ENCODE measurements at places on chromosomes 3 and 15. TPM values are rescaled to one million over a fixed set of nuclear protein-coding genes. Genes with fewer than 3 reads are reported as not detected.

DNA sequence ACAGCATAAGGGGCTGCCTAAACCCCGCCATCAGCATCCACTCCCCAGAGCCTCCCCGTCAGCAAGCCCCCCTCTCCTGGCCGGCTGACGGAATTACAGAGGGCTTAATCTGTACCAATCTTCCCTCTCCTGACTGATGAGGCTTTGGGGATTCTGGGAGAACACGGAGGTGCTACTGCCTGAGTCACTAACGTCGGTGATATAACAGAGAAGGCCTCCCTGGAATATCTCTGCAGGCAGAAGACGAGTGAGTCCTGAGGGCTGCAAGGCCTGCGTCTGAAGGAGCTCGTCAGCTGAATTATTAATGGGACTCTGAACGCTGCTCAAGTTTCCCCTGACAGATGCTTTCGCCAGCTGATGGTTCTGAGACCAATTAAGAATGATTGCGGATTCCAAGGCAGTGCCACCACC, 147.7 kb downstream of the XXYLT1 start:
- no peak overlapping the region for H3K4me3 ChIP-seq
- DNase-seq = no peak

- no peak overlapping the region for H3K27ac ChIP-seq
- H3K4me3 ChIP-seq = no peak overlapping the region
- H3K4me1 ChIP-seq = peaks cover 12% of the 10 kb centered on the region
- peaks cover 28% of the 10 kb centered on the region for H3K36me3 ChIP-seq
Measured at GRCh38 chr3:53243165-53243564, 12.7 kb downstream of the TKT start.

GRCh38 chr3:107951126-107951525, 139.7 kb downstream of the CD47 start:
- no peaks in the 10 kb centered on the region for H3K27me3 ChIP-seq
- no peaks in the 10 kb centered on the region for H3K36me3 ChIP-seq
- peaks cover 23% of the 10 kb centered on the region for H3K4me1 ChIP-seq
- no peak overlapping the region for H3K27ac ChIP-seq

GRCh38 chr15:35444557-35445204, 101.3 kb downstream of the DPH6 start:
- no peaks in the 10 kb centered on the region for H3K4me1 ChIP-seq
- peaks cover 6% of the 10 kb centered on the region for H3K36me3 ChIP-seq
- H3K4me3 ChIP-seq = no peak overlapping the region
- no peak overlapping the region for H3K27ac ChIP-seq
- no peaks in the 10 kb centered on the region for H3K27me3 ChIP-seq

The SEMA3G gene
- total RNA-seq = not detected

DNA sequence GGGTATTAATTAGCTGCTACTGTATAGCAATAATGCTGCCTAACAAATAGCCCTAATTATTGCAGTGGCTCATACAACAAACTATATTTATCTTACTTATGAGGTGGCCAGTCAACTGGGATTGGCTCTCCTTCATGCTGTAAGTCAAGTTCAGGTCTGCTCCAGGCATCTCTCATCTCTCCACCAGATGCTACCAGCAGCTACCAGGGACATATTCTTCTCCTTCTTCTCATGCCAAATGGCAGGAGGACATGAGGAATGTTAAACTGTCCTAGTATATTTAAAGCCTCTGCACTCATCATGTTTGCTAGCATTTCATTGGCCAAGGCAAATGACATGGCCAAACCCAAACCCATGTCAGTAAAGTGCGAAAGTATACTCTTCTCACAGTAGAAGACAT, 17.3 kb downstream of the SV2B start:
- DNase-seq = no peak
- no peak overlapping the region for H3K4me3 ChIP-seq
- H3K27ac ChIP-seq = no peak overlapping the region
- H3K27me3 ChIP-seq = peaks cover 16% of the 10 kb centered on the region
- H3K36me3 ChIP-seq = no peaks in the 10 kb centered on the region

The FETUB gene
- total RNA-seq = not detected

DNA sequence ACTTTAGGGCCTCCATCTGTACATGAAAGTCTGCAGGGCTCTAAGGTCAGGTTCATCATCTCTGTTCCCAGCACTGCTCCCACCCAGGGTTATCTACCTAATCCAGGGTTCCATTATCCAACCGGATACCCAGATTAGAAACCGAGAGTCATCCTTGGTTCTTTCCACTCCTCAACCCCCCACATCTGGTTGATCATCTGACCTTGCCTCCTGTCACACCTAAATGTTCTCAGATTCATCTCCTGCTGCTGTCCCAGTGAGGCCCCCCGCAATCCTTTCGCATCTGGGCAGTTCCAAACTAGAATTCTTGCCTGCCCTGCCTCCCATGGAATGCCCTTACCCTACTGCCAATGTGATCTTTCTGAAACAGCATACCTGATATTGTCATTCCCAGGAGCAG, 136.5 kb downstream of the PDE8A start:
- no peaks in the 10 kb centered on the region for H3K27me3 ChIP-seq
- H3K36me3 ChIP-seq = peaks cover 44% of the 10 kb centered on the region
- DNase-seq = no peak
- H3K4me3 ChIP-seq = no peak overlapping the region
- H3K27ac ChIP-seq = peak overlapping the region; percentile 7

The LRRC31 gene
- total RNA-seq = not detected

The TAGLN3 gene
- total RNA-seq = 3.2 TPM

The ALDH1A2 gene
- not detected for total RNA-seq

- H3K27me3 ChIP-seq = no peaks in the 10 kb centered on the region
- no peak overlapping the region for H3K4me3 ChIP-seq
- no peak overlapping the region for H3K27ac ChIP-seq
- no peaks in the 10 kb centered on the region for H3K36me3 ChIP-seq
Measured at GRCh38 chr3:135447483-135447882, 518.0 kb upstream of the PPP2R3A start.

The PLA2G4D gene
- total RNA-seq = not detected

The ABI3BP gene
- total RNA-seq = not detected

The PIK3CB gene
- 16.2 TPM for total RNA-seq

The NR2E3 gene
- not detected for total RNA-seq

Measured in activated CD4-positive, alpha-beta T cell treated with anti-CD3 and anti-CD28 coated beads for 36 hours (primary cell).